M059J (cell line): ENCODE measurements at places on chromosomes 16 and 17. TPM values are rescaled to one million over a fixed set of nuclear protein-coding genes. Genes with fewer than 3 reads are reported as not detected.

- no peak for DNase-seq
Measured at GRCh38 chr16:56331399-56331798, 93.9 kb downstream of the AMFR start.

GRCh38 chr17:6426356-6427101 lies 8.4 kb downstream of the AIPL1 start:
- DNase-seq = no peak

Gene CMTM2
- total RNA-seq = not detected in 2 replicates

GRCh38 chr17:83174362-83175118 lies 95.1 kb downstream of the METRNL start:
- DNase-seq = no peak

DNA sequence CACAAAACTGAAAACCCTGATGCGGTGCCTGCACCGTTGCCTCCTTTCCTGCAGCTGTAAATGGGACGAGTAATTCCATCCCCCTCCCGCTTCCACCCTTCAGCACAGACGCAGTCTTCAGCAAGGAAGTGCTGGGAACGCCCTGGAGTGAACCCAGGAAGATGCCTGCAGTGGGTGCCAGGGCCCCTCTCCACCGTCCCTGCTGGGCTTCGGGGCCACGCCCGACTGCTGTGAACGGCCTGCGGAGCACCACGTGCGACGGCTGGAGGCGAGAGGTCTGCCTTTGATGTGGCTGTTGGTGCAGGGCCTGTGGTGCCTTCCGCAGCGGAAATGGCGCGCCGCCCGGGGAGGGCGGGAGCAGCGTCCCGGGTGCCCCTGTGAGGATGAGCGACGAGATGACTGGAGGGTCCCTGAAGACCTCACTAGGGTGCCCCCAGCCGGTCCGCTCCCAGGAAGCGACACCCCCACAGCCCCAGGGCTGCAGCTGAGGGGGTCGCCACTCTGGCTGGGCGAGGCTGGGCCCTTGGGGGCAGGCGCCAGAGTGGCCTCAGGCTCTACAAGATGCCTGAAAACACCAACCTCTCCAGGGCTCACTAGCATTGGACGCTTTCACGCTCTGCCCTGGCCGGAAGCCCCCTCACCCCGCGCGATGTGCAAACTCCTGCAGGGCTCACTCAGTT lies 749 bp upstream of the MC1R start:
- peak; percentile 96 for DNase-seq

DNA sequence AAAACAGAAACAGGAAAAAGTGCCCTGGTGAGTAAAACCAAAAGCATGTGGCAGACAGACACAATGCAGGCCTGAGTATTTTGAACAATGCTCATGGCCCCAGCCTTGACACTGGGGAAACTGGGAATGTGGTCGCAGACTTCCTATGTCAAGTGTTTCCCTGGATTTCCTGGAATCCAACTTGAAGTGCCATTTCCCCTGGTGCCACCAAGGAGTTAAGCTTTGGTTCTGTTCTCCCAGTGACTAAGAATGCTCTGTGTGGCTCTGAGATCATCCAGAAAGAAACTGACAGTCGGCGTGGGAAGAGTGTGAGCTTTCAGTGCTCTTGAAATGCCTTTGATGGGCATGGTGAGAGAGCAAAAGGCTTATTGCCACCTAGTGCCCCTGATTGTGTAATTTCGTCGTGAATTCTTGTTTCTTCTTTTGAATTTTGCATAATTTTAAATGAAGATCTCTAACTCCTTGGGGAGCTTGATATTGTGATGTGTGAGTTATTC lies 96.0 kb downstream of the YPEL2 start:
- DNase-seq = peak; percentile 86

Gene ASPA
- not detected in 2 replicates for total RNA-seq

Gene GDPD3
- 0.52 and 1.8 TPM in 2 replicates for total RNA-seq

Gene ABCA9
- total RNA-seq = not detected in 2 replicates

Gene SHISA6
- total RNA-seq = not detected in 2 replicates

Gene KRT12
- total RNA-seq = not detected in 2 replicates

GRCh38 chr16:9365370-9365728 lies 273.9 kb downstream of the HAPSTR1 start:
- DNase-seq = no peak

Gene TBC1D28
- not detected in 2 replicates for total RNA-seq

DNA sequence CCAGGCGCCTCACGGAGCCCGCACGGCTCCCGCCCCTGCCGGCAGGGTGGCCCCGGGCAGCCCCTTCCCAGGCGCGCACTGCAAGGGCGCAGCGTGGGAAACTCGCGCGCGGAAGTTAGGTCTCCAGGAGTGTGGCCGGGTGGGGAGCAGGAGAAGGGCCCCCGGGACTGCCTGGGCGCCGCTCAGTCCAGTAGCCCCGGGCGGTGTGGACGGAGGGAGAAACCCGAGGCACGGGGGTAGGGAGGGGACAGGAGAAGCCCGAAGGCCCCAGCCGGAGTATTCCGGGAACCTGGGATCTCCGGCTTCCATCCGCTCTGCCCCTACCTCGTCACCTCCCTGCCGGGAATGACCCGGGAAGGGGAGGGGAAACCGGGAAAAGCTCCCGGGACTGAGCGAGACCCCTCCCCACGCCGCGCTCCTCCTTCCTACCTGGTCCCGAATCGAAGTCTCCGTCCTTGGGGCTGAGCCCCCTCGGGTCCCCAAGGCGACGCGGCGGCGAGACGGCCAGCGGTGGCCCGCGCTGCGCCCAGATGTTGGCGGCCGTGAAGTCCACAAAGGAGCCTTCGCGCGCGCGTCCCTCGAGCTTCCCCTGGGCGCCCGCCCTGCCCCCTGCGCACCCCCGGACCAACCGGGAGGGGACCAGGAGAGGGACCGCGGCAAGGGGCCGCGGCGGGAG lies 418 bp downstream of the SOCS3 start:
- DNase-seq = peak; percentile 51

GRCh38 chr16:14186007-14186794 lies 115.1 kb downstream of the MRTFB start:
- peak; percentile 42 for DNase-seq

GRCh38 chr17:11467639-11468038 lies 130.6 kb upstream of the DNAH9 start:
- DNase-seq = no peak

GRCh38 chr17:31425282-31426040 lies 34.0 kb downstream of the RAB11FIP4 start:
- no peak for DNase-seq

DNA sequence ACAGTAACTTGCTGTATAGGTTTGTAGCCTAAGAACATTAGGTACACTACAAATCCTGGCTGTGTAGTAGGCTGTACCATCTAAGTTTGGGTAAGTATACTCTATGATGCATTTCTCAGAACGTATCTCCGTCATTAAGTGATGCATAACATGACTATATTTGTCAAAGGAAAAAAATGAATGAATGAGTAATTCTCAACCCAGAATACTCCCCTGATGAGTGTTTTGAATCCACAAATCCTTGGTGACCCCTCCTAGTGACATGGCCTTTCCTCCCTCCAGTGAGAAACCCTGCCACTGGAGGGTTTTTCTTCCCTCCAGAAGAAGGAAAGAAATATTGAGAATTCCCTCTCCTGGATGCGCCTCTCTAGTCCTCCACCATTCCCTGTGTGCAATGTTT lies 24.0 kb upstream of the SALL1 start:
- peak; percentile 63 for DNase-seq

GRCh38 chr17:75854101-75854748 lies 910 bp downstream of the WBP2 start:
- peak; percentile 87 for DNase-seq

Gene TNRC6C
- total RNA-seq = 2.8 and 3.2 TPM in 2 replicates

DNA sequence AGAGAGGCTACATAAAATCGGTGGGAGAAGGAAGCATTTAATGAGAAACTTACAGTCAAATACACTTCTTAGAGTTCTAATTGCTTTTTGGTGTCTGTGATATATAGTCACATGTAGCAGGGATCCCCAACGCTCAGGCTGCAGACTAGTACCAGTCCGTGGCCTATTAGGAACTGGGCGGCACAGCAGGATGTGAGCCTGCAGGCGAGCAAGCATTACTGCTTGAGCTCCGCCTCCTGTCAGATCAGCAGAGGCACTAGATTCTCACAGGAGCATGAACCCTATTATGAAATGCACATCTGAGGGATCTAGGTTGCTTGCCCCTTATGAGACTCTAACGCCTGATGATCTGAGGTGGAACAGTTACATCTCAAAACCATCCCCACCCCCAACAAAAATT lies 158.5 kb downstream of the TANC2 start:
- no peak for DNase-seq

DNA sequence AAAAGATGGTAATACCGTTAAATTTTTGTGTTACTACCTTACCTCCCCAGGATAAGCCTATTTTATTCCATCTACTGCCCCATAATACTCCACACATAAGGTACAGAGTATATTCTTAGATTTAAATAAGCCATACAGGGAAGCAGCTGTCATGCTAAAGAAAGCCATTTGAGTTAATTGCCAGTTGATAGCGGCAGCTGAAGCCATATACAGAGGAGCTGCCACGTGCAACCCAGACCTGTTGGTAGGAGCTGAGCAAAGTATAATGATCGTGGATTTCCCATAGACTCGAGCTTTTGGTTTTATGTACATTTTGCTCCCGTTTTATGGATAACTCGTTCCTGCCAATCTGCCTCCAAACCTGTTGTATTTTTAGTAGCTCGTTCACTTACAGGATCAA lies 12.0 kb downstream of the CPSF4L start:
- DNase-seq = no peak

- no peak for DNase-seq
Measured at GRCh38 chr17:33837281-33837680, 417.8 kb upstream of the CCL2 start.

- DNase-seq = peak; percentile 10
Measured at GRCh38 chr17:5282642-5283217, 646 bp downstream of the RABEP1 start.

GRCh38 chr17:81994593-81995462 lies 17.4 kb downstream of the ASPSCR1 start:
- no peak for DNase-seq

GRCh38 chr16:22004341-22004740 lies 3.4 kb upstream of the PDZD9 start:
- no peak for DNase-seq

DNA sequence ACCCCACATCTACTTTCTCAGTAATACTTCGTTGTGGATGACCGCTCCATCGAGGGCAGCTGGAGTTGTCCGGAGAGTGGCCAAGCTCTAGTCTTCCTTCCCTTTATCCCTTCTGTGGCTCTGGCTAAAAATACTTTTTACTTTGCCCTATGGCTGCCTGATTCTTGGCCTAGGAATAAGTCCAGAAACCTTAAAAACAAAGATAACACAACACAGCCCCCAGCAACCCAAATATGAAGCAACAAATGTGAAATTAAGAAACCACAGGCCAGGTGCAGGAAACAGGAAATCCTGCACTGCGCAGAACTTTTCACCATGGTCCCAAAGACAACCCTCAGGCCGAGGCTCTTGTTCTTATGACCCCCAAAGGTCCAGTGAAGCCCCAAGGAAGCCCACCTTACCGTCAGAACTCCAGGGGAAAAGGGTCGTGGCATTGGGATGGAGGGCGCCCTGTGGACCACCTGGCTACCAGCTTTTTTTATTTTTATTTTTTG lies 26.0 kb downstream of the TK2 start:
- DNase-seq = no peak

Gene ABCA5
- 0.05 TPM in 1 of 2 replicates, not detected in the other for total RNA-seq

Gene CCL8
- 0.17 and 0.69 TPM in 2 replicates for total RNA-seq

DNA sequence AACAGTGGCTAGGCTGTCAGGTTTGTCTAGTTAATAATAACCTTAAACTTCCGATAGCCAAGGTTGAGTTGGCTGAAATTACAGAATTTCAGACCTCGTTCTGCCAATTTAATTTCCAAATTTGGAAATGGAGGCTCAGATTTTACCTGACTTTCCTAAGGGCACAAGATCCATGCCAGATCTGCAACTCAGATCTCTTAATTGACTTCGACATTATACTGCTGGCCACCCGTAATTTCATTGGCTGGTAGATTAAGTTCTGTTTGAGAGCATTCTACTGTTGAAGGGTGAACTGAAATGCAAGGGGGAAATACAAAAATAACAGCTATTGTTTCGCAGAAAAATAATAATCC lies 210.8 kb downstream of the CNTNAP4 start:
- no peak for DNase-seq

Gene NATD1
- total RNA-seq = 1.7 and 2.5 TPM in 2 replicates

DNA sequence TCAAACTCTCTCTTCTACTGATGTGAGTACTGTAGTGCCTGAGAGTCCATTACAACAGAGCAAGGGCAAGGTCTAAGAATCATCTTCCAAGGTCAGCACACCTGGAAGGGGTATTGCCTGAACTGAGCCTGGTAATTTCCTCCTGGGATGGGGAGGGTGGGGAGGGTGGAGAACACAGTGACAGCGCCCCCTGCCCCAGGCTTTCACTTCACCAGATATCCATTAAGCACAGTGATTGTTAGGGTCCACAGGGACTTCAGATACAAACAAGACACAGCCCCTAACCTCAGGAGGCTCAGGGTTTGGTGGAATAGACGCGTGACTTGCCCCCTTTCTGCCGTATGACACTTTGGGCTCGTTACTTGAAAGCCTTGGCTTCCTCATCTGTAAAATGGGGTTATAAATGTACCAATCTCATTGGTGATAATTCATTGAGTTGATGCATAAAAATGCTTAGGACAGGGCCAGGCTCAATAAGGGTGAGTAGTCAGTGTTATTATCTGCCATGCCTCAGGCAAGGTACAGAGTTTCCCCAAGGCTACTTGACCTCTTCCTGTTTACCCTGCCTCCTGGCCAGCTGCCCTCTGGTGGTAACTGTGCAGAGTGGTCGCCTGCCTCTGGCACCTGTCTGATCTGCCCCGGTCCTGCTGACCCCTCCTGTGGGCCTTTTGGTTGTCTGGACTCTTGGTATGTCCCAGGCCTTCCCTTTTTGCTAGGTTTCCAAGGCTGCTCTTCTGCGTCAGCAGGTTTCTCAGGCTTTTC lies 13.1 kb upstream of the BRD7 start:
- DNase-seq = no peak

Gene RFFL
- total RNA-seq = 21.3 TPM in 2 replicates

DNA sequence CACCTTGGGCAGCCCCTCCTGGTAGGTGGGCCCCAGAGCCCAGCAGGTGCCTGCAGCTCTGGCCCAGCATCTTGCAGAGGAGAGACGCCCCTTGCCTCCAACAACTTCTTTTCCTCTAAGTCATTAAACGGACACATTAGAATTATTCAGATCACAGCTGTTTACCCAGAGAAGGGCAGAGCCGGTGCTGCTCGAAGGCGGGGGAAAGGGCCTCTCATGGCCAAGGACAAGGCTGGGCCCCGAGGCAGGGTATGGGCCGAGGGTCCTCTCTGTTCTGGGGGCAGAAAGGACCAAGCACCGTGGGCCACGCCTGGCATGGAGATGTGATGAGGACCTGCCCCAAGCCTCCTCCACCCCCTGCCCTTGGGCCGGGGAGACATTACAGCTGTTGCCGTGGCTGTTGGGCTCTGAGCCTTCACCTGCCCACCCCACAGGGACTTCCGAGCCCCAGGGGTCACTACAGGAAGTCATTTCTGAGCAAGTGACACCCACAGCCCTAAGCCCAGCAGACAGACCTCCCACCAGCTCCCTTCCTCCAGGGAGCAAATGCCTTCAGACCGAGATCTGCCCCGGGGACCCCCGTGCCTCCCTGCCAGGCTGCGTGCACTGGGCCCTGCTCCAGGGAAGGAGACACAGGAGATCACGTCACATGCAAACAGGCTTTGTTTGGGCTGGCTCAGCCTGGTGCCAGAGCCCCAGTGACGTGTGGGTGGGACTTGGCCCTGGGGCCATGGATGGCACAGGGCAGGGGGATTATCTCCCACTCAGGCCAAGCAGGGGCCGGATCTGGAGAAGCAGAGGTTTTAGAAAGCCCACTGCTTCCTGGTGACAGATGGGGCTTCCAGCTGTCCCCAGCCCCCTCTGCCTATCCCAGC lies 699 bp upstream of the PVALEF start:
- no peak for DNase-seq
